ENCODE measurements at places on chromosomes 1 and 21.

- DNase-seq: no peak
Measured at GRCh38 chr1:117026361-117026760, 24.8 kb downstream of the CD101 start.

DNA sequence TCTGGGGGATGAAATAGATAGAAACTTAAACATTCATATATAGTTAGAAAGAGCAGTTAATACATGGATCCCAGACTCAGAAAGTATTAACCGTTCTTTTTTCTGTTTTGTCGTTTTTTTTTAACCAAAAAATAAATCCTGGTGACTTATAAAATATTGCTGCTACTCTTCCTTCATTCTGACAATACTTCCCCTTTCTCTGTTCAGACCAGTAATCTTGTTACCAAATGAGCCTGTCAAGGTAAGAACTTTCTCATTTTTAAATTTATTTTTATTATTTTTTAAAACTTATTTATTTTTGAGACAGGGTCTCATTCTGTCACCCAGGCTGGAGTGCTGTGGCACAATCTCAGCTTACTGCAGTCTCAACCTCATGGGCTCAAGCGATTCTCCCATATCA, 13.7 kb downstream of the PTPN22 start:
- peak; percentile 32 for DNase-seq

- no peak for DNase-seq
Measured at GRCh38 chr1:233998891-233999290, 94.4 kb downstream of the SLC35F3 start.

GRCh38 chr21:26717146-26717739, 128.0 kb downstream of the ADAMTS1 start:
- peak; percentile 49 for DNase-seq

- DNase-seq: no peak
Measured at GRCh38 chr1:163006051-163006834, 62.9 kb upstream of the RGS4 start.

- DNase-seq: peak; percentile 66
Measured at GRCh38 chr1:117093870-117094621, 27.5 kb downstream of the TRIM45 start.

DNA sequence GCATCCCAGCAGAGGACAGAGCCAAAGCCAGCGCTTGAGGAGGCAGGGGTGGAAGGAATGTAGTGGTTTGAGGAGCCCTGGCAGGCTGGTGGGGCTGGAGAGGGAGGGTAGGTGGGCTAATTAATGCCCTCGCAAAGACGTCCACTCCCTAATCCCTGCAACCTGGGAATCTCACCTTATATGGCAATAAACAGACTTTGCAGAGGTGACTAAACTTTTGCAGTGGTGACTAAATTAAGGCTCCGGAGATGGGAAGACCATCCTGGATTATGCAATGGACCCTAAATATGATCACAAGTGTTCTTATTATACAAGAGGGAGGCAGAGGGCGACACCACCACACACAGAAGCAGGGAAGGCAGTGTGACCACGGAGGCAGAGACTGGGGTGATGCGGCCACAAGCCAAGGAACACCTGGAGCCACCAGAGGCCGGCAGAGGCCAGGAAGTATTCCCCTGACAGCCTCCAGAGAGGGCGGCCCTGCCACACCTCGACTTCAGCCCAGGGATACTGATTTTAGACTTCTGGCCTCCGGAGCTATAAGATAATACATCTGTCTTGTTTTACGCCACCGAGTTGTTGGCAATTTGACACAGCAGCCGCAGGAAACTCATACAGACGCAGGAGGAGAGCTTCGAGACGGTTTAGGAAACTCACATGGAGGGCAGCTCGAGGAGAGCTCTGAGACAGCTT, 23.1 kb upstream of the NPPB start:
- DNase-seq: no peak

- no peak for DNase-seq
Measured at GRCh38 chr1:110508028-110508940, 10.7 kb downstream of the KCNA10 start.

DNA sequence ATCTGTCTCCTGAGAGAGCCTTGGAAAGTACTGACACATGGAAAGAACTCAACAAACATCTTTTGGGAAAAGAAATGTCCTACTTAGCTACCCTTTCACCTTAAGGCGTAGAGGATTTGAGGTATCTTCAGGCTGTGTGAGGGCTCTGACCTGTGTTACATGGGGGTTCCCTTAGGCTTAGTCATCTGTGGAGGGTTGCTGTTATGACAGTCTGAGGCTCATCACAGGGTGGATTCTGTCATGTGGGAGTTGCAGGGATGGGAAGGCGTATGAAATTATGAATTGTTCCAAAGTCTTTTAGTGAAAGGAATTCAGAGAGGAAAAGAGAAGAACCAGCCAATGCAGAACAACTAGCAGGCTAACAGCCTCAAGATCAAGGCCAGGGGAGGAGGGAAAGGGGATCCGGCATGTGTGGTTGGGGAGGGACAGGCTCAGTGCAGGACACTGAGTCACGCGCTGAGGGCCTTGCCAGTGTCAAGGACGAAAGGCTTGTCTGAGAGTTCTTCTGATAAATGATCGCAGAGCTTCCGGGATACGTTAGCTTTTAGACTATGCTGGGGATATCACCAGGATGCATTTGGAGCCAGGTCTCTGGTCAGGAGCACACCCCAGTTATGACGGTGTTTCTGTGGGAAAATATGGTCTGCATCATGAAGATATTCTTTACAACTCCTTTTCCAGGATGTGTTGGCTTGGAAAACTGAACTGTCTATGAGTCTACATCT, 24.6 kb upstream of the PLA2G2C start:
- no peak for DNase-seq

- no peak for DNase-seq
Measured at GRCh38 chr21:41779659-41780058, 12.8 kb upstream of the RIPK4 start.

GRCh38 chr1:78004719-78005447, at the start of gene DNAJB4:
TSS of gene DNAJB4 (plus strand) at chr1:78004939. CDS start at chr1:78005111, 172 bp downstream.
- DNase-seq: peak; percentile 100

DNA sequence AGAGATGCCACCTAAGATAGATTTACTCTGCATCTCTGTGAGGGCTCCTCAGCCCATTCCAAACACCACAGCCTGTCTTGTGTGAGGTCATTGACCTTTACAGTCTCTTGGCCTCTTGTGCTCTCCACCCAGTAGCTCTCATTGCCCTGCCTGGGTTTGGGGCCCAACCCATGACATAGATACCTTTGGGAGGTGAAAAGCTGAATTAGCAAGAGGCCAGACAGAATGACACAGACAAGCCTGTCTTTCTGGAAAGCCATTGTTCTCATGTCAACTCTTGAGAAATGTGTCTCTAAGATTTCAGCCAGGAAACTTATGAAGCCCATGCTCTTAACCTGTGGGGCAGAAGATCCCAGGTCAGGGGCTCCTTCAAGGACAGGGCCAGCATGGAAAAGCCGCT, 18.4 kb upstream of the F3 start:
- no peak for DNase-seq

DNA sequence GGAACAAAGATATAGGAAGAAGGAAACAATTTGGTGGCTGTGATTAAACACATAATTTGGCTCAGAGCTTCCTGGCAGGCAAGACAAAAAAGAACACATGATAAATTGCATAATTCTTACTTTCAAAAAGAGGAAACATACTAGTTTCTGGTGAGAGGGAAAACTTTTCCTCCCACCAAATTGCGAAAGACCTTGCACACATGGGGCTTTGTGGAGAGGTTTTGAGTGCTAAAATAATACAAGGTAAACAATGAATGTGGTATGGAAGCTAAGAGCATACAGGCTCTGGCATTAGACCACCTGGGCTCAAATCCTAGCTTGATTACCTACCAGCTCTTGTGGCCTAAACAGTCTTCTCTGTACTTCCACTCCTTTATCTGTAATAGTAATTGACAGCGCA, 140.2 kb upstream of the HOOK1 start:
- peak; percentile 93 for DNase-seq

DNA sequence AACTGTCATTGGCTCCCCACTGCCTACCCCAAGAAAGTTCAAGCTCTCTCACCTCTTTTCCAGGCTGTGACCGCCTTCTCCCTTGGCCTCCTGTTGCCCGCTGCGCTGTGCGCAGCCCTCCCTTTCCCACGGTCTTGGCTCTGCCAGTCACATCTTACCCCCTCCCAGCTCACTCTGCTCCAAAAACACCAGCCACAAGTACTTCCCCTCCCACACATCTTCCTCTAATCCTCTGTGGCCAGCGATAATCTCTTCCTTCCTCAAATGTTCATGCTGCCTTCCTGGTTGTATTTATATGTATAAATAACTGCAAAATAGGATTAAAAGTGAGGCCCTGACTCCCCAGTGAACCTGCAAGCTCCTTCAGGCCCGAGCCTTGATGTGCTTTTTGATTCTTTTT, 81.8 kb downstream of the AJAP1 start:
- DNase-seq: peak; percentile 39

GRCh38 chr21:39319251-39319756, 5.9 kb upstream of the BRWD1 start:
- DNase-seq: no peak

- peak; percentile 49 for DNase-seq
Measured at GRCh38 chr1:41955461-41956159, 36.9 kb upstream of the HIVEP3 start.

- peak; percentile 82 for DNase-seq
Measured at GRCh38 chr1:229342656-229343569, at the start of gene CCSAP. TSS of gene CCSAP (minus strand) at chr1:229343047. CDS start at chr1:229342465, 582 bp downstream.

GRCh38 chr1:198584163-198584562, 43.7 kb upstream of the ATP6V1G3 start:
- no peak for DNase-seq

DNA sequence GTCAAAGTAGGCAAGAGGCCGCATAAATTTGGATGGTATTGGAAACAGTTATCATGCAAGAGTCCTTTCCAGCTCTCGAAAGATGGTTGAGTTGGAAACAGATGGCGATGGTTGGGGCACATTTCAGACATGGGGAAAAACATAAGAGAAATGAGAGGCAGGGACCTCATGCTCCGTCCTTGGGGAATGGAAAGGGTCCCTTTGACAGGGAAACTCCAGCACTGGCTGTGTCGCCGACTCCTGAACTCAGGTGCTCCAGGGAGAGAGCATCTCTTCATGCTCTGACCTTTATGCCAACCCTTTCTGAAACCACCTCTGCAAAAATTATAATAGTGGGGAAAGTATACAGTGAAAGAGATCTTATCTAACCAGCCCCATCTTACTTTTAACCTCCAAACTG, 36.8 kb upstream of the COL6A2 start:
- DNase-seq: no peak

DNA sequence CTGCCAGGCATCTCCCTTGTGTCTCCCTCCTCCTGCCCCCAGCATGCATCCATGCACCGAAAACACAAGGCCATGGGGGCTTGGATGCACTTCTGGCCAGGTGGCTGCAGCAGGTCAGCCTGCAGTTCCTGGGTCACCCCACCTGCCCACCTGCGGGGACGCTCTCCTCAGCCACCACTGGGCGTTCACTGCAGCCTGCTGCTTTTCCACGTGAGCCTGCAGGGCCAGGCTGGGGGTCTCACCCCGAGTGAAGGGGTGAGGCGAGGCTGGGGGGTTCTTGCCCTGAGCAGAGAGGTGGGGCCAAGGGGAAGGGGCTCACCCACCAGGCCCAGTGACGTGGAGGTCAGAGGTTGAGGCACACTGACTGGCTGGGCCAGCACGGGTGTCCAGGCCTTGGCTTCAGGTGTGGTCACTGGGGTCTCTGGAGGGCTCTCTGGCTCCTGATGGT, 64.6 kb downstream of the WNT9A start:
- no peak for DNase-seq

Measured in Kasumi-1 (cell line).